GM13977 (cell line): ENCODE measurements at places on chromosomes 2 and 18.

- no peak for DNase-seq
These were observed 586.5 kb downstream of the EPHA4 start for GRCh38 chr2:220985561-220985960.

- DNase-seq = no peak
These were observed 122.9 kb upstream of the COPS8 start for GRCh38 chr2:236962816-236963215.

GRCh38 chr2:117702098-117702497 is 112.4 kb upstream of the DDX18 start:
- no peak for DNase-seq

DNA sequence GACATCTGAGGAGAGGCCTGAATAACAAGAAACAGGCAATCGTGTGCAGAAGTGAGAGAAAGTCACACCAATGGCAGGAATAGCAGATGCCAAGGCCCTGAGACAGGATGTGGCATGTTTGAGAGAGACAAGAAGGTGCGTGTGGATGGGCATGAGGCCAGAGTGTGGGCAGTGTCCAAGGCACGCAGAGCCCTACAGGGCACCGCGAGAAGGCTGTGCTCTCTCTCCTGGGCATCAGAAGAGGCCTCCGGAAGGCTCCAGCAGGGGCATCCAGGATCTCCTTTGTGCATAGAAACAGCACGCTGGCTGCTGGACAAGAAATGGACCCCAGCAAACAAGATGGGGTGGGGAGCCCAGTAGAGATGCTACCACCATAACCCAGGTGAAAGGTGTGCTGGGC is 239.0 kb upstream of the RAB6C start:
- no peak for DNase-seq

DNA sequence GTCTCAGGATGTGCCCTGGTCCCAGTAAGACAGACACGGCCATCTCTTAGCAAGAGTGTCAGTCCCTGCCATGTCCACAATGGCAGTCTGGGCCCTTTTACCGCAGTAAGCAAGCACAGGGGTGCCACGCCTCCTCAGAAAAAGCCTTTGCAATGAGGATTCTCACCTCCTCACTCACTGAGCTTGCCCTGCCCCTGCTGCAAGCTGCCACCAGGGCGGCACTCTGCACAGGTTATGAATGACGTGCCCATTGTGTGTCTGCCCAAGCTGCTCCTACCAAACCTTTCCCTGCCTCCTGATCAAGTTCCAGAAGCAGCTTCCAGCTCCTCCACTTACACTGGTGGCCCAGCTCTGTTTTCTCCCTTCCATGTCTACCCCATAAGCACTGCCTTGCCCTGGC is 23.3 kb downstream of the ERCC3 start:
- DNase-seq = no peak

DNA sequence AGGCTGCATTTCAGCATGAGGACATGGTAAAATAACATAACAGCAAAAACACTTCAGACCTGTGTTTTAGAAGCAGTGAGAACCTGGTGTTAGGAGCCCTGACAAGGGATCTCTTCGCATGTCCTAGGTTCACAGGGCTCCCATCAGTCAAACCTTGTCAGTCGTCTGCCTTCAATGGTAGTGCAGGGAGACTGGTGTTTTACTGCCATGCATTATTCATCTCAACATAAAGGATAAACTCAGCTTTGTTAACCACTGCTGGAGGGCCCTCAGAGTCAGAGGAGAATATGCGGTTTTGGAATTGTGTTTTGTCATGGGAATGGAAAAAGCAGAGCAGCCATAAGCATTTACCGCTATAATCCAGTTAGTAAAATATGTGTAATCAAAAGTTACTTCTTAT is 275.9 kb upstream of the GCFC2 start:
- DNase-seq = no peak

GRCh38 chr2:204115137-204116056 is 178.8 kb downstream of the ICOS start:
- DNase-seq = no peak

- DNase-seq = no peak
These were observed 2.0 kb upstream of the ECEL1 start for GRCh38 chr2:232489516-232490220.

DNA sequence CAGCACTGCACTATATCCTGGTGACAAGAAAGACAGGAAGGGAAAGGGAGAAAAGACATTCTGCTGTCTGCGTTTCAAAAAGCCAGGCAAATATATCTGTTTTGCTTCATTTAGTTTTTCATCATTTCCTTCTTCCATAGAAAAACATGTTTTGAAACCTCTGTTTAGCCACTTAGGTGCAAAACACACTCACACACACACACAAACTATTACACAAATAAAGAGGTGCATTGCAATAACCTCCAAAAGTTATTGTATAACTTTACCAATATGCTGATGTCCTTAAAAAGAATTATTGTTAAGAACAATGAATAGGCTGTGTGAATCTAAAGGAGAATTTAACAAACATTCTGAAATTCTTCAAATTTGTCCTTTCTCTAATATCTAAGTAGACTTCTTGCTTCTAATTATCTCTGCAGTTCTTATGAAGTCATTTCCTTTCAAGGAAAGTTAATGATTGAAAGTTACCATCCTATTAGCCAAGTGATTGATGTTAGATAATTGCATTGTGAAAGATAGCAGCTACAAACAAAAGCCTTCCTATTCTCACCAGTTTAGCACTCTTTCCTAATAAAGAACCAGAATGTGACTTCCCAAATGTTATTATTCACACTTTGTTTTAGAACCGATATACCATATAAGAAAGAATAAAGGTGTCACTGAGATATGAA is 516.7 kb downstream of the KCNJ3 start:
- no peak for DNase-seq

GRCh38 chr18:66760559-66760958 is 156.7 kb upstream of the CDH19 start:
- DNase-seq = no peak

DNA sequence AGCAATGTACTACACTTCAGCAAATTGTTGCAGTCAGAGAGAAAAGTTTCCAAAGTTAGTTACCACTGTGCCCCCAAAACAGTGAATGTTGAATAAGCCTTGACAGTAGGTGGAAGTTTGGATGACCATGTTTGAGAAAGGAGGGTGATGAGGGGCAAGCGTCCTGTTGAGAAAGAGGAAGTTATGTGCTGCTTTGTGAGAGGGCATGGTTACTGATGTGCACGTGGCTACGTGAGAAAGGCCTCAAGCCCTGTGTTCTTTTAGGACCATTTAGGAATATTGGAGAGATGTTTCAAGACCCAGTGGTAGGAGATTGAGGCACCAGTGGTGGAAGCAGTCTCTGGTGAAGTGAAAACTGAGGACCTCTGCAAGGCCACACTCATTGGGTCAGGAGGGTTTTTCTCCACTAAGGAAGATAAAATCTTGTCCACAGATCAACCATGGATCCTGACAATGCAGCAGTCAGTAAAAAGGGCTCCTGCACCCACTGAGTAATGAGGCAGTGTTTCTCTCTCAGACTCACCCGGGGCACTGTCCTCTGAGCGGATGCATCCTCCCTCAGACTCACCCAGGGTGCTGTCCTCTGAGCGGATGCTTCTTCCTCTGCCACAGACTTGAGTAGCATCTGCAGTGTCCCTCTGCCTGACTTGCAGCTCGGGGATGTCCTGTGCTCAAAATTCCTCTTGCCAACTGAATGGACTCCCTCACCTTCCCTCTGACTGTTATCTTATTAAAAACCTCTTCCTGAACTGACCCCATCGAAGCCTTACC is 34.7 kb upstream of the ACTR3 start:
- DNase-seq = no peak

DNA sequence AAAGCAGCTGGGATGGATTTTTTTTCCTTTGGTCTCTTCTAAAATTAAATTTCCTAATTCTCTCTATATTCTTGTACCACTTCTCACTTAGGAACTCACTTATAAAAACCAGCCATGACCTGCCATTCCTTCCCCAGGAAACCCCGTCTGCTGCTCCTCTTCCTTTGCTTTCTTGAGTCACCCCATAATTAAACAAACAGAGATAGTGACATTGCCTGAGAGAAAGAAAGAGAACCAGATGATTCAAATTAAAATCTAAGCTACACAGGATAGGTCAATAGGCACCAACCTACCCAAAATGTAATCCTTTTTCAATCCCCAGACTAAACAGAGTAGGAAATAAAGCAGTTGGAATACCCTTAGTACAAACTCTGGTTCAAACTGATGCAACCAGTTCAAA is 9.7 kb downstream of the STK39 start:
- no peak for DNase-seq

GRCh38 chr2:85807756-85808155 is 54.0 kb downstream of the ATOH8 start:
- no peak for DNase-seq

- DNase-seq = no peak
These were observed 146.4 kb downstream of the SH3RF3 start for GRCh38 chr2:109275120-109276012.

GRCh38 chr2:15142069-15142689 is 419.0 kb downstream of the NBAS start:
- DNase-seq = peak; percentile 83

- DNase-seq = no peak
These were observed 8.6 kb downstream of the ARHGEF33 start for GRCh38 chr2:38898256-38898655.

DNA sequence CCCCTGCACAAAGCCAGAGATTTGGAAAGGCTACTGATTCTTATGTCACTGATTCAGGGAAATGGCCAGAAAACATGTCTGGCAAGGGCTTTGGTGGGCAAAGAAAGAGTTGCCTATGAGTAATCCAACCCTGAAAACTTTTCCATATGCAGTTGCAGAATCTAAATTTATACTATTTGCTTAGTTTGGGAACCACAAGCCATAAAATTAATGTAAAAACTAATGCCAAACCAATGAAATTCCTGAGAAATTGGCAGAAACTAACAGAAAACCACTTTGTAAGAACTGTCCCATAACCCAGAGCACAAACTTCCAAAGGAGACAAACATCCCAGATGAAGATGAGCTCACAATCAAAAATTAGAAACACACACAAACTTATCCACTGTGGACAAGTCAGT is 48.8 kb downstream of the TCF4 start:
- DNase-seq = no peak

- no peak for DNase-seq
These were observed 83.5 kb downstream of the AOX1 start for GRCh38 chr2:200669308-200669707.

DNA sequence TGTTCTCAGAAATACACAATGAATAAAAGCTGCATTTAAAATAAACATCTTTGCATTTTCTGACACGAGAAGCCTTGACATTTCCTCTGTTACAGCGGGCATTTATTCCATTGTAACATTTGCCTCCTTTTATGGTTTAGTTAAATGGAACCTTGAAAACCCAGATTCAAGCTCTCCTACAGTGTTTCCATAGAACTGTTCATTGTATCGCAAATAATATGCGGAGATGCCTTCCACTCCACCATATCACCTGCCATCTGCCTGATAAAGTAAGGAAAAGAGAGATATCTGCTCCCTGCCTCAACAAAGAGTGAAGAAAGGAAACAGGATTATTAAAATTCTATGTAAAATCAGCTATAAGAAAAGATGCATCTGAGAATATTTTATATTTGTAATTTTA is 69.8 kb downstream of the CDH19 start:
- DNase-seq = no peak

- no peak for DNase-seq
These were observed 25.7 kb upstream of the OTOS start for GRCh38 chr2:240166191-240166590.

DNA sequence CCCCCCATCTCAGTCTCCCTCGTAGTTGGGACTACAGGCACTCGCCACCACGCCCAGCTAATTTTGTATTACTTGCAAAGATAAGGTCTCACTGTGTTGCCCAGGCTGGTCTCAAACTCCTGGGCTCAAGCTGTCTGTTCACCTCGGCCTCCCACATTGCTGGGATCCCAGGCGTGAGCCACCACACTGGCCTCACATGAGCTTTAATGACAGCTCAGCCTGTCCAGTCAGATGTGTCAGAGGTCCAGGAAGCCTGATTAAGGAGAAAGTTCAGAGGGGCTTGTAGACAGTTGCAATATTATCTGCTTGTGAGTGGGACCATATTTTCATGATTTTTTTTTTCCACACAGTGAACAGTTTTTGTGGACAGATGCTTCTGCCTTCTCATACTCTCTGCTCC is 82.0 kb downstream of the LIMS1 start:
- no peak for DNase-seq

GRCh38 chr18:67672155-67672554 is 155.6 kb upstream of the DSEL start:
- DNase-seq = no peak

DNA sequence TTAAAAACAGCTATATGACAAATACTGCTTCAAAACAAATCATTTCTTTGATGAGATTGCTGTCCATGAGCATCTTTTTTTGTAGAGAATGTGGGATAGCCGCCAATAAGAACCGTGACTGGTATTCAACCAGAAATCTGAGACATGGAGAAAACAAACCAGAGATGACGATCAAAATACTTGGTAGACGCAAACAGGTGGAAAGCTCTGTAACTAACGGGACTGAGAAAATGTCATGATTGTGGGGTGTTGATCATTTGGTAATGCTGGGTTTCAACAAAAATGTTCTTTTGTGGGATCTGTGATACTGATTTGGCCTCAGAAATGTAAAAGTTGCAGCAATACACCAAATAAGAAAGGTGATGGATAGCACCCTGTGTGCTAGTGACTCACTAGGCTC is 364.8 kb downstream of the NYAP2 start:
- DNase-seq = no peak

GRCh38 chr2:45132551-45132950 is 123.3 kb upstream of the SIX2 start:
- DNase-seq = peak; percentile 37

DNA sequence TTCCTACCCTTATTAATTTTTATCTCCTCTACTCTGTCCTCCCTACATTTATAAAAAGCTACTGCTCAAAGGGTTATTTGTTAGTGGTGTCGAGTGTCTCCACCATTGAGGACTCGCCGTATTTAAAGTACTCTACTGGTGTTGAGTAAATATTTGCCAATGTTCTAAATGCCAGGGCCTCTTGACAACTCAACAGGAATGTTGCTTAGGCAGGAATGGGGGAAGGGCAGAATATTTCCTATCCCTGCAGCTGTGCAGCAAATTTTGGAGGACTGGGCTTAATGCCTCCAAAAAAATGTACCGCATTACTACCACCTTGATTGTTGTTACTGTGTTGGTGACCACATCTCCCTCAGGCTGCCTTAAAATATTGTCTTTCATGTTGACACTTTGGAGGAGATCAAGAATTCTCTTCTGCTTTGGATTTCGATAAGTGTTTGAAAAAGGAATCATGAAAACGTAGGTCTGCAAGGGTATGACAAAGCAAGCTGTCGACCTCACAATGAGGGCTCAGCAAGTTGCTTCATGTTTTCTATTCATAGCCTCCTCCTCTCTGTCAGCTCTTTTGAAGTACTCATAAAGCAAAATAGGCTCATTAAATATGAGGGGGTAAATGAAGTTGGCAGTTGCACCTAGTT is 84.3 kb downstream of the EFEMP1 start:
- DNase-seq = no peak

- no peak for DNase-seq
These were observed 82.9 kb downstream of the DYNAP start for GRCh38 chr18:54673936-54674335.
